ENCODE measurements at places on chromosomes 4 and X.

DNA sequence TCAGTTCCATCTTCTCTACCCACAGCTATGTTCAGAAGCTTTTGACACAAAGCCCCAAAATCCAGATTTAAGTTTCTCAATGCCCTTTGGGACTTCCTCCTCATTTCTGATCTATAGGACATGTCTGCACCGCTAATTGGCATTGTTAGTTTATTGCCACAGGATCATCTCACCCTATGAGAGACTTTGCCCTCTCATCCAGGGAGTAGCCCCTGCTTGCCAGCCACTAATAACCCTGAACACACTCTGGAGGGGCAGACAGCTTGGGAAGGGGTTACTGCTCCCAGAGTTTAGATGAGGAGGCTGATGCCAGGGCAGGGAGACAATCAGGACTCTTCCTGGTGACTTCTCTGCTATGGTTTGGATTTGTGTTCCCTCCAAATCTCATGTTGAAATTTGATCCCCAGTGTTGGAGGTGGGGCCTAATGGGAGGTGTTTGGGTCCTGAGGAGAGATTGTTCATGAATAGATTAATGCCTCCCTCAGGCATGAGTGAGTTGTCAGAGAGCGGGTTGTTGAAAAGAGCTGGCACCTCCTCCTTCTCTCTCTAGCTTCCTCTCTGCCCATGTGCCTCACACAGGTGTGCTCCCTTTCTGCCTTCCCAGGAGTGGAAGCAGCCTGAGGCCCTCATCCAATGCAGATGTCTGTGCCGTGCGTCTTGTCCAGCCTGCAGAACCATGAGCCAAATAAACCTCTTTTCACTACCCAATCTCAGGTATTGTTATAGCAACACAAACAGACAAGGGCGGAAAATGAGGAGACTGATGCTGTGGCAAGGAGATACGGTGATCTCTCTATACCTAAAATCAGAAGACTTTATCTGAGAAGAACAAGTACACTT is 3.6 kb upstream of the SCARB2 start:
- no peak for DNase-seq

DNA sequence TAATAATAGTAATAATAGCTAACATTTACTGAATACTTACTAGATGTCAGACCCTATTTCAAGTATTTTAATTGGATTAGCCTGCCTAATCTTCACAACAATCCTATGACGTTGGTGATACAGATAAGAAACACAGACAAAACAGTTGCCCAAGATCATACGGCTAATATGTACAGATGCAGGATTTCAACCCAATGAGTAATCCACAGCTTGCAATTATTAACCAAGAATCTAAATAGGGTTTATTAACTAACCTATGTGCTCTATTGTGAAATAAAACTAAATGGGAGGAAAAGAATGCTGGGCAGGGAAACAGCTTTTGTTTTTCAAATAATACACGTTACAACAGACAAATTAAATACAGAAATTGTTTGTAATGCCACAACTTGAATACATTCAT is 23.4 kb downstream of the FBXO8 start:
- DNase-seq, result peak; percentile 58

- DNase-seq, result no peak
Measured at GRCh38 chr4:167238226-167238625, 3.9 kb upstream of the SPOCK3 start.

- DNase-seq, result no peak
Measured at GRCh38 chr4:118774321-118774720, 61.6 kb downstream of the SEC24D start.

DNA sequence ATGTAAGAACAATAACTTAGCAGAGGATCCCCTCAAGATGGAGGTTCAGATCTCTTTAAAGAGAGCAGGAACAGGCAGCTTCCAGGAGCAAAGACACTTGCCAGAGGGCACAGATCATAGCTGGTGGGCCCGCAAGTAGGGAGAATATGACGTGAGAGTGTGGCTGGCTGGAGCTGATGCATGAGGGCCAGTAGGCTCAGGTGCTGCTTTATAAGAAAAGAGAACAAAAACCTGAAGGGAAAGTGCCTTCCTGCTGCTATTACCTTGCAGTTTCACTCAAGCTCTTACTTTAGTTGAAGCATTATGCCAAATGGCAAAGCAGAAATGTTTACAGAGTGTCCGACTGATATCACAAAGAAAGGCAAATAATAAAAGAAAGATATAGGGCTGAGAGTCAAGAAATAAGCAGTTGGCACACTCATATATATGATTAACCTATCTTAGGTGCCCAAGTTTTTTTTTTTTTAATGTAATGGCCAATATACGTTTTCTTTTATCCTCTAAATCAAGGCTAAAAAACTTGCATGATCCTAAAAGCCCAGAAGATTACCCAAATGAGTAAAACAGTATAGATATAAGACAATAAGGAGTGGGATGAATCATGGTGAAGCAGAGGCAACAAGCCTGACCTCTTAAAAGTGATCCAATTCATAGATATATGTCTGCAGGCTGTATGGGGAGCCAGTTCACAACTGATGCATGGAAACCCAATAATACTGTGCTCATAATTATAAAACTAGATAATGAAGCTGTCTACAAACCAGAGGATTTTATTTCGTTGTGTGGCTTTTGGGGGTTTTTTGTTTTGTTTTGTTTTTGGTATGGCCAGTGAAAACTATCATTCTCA is 12.6 kb downstream of the NR0B1 start:
- no peak for DNase-seq

GRCh38 chr4:6500481-6501140 is 28.2 kb upstream of the PPP2R2C start:
- DNase-seq, result no peak

DNA sequence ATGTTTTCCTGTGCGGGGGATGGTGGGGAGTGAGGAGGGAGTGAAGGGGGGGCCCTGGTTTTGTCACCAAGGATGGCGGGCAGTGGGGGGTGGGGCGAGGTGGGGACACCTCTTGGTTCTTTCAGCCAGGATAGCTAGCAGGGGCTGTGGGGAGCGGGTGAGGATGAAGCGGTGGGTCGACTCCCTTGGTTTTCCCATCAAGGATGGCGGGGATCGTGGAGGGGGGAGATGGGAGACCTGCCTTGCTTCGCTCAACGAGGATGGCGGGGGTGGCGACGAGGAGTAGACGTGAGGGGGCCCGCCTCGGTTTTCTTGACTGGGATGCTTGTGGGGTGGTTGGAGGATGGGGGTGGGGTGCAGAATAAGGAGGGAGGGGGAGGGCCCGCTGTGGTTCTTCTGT is 643 bp downstream of the FHL1 start:
- DNase-seq, result peak; percentile 21
